Cortex of kidney (tissue), 1 donor: ENCODE measurements at places on chromosomes 6 and 20.

GRCh38 chr6:52457096-52457495 lies 37.0 kb downstream of the EFHC1 start:
- DNase-seq: no peak

DNA sequence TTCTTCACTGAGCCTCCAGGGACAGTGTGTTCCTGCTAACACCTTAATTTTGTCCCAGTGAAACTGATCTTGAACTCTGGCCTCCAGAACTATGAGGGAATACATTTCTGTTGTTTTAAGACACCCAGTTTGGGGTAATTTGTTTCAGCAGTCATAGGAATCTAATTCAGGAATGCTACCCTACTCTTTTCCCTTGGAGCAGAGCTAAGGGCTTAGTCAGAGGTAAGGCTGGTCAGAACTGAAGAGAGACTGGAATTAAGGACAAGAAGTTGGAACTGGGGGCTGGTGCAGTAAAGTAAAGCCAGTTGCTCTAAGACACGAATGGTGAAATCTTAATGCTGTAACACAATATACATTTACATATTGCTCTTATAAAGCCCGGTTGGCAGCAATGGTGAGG lies 809.7 kb downstream of the MAFB start:
- no peak for DNase-seq

DNA sequence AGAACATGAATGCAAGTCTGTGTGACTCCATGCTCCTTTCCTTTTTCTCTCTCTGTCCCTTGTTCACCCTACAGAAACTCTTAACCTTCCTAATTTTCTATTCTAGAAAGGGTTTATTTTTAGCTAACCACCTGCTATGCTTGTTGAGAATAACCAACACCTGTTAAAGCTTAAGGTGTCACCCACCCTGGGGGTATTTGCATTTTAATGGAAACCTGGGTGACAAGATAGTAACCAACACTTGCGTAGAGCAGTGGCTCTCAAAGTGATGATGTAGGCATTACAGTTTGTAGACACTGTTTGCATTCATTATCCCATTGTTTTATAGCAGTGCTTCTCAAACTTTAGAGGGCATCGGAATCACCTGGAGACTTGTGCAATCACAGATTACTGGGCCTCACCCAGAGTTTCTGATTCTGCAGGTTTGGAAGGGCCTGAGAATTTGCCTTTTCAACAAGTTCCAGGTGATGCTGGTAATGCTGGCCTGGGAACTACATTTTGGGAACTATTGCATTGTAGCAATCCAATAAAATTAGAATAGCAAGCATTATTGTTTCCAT lies 114.4 kb upstream of the ARMC2 start:
- no peak for DNase-seq

GRCh38 chr6:56689114-56689513 lies 46.4 kb upstream of the DST start:
- DNase-seq: no peak

DNA sequence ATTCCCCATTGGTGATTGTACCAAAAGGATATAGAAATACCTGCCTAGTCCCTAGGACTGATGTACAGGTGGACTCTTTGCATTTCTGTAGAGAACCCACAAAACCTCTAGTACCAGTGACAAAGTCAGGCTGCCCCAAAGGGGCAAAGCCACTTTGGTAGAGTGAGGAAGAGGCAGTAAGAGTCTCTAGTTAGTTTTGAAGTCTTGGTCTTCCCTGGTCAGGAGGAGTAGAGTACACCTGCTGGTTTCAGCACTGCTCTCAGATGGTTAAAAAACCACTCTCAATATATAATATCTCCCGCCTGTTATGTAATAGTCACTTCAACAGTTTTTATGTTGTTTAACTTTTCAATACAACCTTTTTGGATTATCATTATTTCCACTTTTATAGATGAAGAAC lies 344.9 kb downstream of the CDKAL1 start:
- no peak for DNase-seq

GRCh38 chr6:30135147-30135546 lies 793 bp upstream of the TRIM40 start:
- no peak for DNase-seq
